ENCODE measurements at places on chromosomes 13 and 19.

- peak; percentile 29 for DNase-seq
Observed at GRCh38 chr13:114019367-114019766, 45.5 kb upstream of the C13orf46 start.

DNA sequence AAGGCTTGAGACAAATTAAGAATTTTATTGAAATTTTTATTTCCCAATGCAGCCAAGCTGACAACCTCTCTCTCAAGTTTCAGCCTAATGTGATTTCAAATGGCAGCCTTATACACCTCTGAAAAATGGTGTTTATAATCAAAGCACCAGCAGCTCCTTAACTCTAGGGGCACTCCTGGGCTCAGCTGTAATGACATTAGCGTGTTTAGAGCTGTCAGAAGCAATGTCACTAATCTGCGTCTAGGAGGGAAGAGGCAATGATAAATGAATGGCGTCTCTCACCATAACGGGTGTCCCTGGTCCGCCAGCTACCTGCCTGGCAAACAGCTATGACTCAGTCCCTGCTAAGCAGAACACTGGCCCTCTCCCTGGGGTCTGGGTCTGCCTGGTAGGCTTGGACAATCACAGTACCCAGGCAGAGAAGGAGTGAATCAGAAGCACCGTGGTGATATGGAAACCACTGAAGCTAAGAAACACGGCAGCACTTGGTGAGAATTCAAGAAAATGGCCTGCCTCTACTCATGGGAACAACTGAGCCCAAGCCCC is 131.8 kb upstream of the VSTM2B start:
- DNase-seq = no peak

DNA sequence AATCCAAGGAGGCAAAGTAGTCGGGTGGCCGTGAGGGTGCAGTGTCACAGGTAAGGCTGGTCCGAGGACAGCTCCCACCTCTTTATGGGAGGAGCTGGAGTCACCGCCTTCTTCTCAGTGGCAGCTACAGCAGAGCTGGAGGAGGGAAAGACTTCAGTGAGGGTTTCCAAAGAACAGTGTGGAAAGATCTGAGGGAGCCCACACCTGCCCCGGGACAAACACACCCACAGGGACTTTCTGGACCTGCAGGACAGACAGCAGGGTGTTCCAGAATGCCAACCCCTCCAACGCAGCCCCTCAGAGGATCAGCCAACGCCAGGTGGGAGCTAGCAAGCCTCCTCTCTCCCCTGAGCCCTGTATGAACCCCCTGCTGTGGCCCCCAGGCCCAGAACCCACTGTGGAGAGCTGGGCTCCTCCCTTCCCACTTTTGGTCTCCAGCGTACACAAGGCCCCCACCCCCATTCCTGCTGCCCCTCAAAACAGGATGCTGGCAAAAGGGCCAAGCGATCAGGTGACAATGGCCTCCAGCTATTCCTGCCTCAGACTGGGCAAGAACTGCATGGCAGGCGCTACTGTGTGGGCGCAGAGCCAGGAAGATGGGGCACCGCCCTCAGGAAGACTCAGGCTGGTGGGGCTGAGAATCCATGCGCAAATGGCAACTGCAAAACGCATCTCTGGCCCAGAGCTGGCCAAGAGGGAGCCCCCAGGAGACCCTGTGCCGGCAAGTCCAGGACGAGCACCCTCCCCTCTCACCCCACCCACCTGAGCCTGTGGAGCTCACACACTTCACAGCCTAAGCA is 3.5 kb upstream of the CD320 start:
- no peak for DNase-seq

DNA sequence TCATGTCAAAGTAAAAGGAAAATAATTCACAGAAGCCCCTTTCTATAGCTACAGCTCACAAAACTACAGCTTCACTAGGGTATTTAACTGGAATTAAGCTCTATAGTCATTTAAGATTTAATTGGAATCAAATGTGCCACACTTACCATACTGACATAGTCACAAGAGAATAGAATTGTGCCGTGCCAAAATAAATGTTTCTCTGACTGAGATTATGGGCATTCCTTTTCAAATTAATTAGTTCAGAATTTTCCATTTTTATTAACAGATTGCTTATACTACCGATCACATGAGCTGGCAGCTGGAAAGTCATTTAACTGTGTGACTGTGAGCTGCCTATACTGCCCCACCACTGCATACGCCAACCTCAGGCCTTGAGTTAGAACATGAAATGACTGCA is 108.4 kb downstream of the LHFPL6 start:
- no peak for DNase-seq

GRCh38 chr19:4013886-4014540 is 6.5 kb downstream of the PIAS4 start:
- no peak for DNase-seq

DNA sequence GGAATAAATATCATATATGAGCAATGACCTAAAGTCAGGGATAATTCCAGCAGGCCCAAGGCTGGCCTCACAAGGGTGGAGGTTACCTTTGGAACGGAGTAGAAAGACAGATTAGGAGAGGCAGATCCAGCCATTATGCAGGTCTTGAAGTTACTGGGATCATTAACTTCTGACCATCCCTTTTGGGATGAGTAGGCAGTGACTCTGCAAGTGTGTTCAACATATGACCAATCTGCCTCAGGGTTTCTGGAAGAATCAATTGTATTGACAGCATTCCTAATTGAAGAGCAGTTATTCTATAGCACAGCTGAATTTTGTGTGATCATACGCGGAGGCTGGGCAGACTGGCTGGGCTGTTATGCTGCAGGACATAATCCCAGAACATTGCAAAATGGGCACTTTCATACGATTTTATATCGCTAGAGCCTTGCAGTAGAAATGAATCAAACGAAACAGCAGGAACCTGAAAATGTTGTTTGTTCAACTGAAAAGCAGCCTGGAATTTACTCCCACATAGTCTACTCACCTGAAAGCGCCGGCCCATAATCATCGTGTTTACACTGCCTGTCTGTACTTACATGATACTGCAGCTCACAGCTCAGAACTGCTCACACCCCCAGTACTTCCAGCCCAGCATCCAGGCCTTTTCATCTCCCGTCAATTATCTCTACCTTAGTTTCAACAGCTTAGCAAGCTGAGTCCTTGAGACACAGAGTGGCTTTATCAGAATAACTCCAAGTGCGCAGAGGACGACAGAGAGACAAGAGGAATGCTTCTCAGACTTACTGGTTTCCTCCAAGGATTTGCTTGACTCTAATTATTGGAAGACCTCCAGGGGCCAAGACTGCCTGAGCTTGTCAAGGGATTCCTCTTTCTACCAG is 556.1 kb downstream of the EFNB2 start:
- DNase-seq = no peak
